ENCODE measurements at places on chromosomes 11 and 22.

DNA sequence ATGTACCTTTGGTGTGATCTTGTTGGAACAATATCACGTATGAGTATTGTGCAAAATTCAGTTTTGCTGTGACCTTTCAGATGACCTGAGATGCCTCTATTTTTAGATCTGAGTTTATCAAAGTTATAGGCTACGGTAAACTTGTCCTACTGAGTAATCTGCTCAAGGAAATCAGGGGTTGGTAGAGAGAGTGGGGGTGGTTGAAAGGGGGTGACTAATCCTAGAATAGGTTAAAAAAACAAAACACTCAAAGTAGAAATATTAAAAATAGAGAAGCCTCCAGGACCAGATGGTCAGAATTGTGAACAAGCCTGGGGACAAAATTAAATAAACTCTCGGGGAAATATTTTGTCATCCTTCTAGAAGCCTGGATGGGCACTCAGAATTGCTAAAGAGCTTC, 59.9 kb upstream of the C11orf87 start:
- DNase-seq: no peak

GRCh38 chr11:27241311-27242122, 121.5 kb downstream of the CCDC34 start:
- DNase-seq: peak; percentile 60

DNA sequence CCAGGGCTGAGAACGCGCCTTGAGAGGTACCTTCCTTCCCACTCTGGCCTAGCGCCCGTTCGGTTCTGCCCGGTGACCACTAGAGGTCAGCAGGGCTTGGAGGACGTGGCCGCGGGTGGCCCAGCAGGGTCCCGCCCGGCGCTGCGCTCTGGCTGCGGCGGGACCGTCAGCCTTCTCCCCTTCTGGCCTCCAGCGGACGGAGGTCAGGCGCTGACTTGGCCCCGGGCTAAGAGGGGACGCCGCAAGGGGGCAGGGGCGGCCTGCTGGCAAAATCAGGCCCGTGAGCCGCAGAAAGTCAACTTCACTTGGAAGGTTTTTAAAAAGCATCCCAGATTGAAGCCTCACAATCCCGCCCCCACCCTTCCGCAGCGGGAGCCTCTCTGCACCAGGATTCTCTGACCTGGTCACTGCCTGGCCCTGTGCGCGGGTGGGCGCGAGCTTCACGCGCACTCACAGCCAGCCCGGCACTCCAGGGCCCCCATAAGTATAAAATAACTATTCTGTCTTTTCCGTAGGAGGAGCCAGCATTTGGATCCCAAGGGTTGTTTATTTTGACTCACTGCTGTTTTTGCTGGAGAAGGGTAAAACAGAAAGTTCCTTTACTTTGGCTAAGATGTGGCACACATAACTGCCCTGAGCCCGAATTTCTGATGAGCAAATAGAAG, 23.2 kb upstream of the ZBTB16 start:
- peak; percentile 87 for DNase-seq

DNA sequence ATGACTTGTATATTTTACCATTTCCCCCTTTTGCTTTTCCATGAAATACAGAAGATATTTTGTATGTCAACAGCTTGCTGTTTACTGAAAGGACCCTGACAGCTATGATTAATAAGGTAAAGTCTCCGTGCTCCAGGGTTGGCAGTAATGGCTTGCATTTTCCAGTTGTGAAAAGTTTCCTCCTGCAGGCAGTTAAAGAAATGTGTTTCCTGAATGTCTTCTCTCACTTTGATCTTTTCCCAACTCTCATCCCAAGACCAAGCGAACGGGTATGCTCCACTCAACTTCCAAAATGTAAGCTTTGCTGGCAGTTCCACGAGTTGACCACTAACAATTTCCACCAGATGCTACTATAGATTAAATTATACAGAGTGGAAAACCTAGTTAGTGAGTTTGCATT, 8.9 kb downstream of the FIBIN start:
- no peak for DNase-seq

DNA sequence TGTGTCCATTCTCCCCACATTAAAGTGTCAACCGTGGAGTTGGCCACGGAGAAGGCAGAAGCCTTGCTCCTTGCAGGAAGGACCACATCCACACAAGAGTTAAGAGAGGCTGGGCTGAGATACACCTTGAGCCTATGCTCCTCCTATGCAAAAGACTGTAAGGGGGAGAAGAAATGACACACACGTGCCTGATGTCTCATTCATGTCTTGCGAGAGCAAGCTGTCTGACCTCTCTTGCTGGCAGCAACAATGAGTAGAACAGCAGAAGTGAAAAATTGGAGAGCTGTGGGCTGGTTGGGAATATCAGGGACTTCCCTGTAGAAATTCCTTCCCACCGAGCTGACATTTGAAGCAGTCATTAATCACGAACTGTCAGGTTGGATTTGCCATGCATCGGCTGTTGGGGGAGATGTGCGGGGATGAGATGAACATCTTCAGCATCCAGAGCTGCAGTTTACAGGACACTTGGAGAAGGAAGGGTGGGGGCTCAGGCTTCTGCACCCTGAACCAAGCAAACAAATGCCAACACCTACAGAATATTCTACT, 139.3 kb downstream of the MYO18B start:
- DNase-seq: no peak

GRCh38 chr11:102118937-102119336, 8.7 kb downstream of the YAP1 start:
- DNase-seq: no peak

- no peak for DNase-seq
Observed at GRCh38 chr11:123091506-123091905, 29.6 kb upstream of the HSPA8 start.

- DNase-seq: no peak
Observed at GRCh38 chr11:103210543-103210942, 101.3 kb downstream of the DYNC2H1 start.

GRCh38 chr11:2440646-2441045, 3.7 kb downstream of the TRPM5 start:
- DNase-seq: no peak

DNA sequence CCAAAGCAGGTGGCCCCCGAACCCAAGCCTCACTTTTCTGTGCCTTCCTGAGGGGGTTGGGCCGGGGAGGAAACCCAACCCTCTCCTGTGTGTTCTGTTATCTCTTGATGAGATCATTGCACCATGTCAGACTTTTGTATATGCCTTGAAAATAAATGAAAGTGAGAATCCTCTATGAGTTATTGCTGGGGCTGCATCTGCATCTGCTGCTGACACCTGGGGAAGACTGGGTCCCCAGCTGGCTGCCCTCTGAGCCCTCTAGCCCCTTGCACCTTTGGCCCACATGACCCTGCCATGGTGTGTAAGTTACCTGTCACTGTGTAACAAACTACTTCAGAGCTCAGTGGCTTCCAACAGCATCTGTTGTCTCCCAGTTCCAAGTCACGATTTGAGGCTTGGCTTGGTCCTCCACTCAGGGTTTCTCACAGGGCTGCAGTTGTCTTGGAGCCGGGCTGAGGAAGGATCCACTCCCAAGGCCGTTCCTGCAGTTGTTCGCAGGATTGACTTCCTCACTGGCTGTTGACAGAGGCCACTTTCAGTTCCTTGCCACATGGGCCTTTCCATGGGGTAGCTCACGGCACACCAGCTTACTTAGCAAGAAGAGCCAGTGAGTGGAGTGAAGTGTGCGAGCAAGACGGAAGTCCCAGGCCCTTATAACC, 13.5 kb upstream of the UVRAG start:
- DNase-seq: no peak

DNA sequence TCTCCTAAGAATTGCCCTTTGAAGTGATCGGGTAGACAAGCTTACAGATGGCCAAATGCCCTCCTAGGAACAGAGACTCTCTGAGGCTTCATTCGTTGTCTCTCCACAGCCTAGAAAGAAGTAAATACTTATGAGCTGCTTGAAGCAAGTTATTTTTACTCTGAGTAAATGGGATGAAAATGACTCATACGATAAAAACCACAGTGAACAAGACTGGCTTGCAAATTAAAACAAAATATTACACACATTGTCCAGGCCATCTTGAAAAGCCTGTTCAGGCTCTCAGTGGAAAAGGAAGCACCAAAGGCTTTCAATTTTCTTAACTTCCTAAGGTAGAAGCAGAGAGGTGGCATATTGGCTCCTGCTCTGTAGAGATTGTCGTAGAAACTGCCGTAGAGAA, 294.2 kb downstream of the NELL1 start:
- peak; percentile 77 for DNase-seq

DNA sequence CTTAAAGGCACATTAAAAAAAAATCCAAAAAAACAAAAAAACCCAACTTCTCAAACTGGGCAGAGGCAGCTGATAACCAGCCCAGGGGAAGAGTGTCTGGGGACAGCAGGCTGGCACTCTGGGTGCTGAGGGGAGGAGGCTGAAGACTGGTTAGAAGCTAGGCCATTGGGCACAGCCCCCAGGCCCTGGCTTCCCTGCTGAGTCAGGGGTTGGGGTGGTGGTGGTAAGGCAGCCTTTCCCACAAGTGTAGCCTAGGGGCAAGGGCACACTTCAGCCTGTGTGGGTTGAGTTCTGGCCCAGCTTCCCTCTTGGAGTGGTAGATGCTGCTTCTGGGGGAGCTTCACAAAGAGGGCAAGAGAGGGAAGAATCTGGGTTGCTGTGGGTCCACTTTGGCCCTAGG, 16.3 kb upstream of the ARFGAP3 start:
- no peak for DNase-seq

- no peak for DNase-seq
Observed at GRCh38 chr11:102121329-102121728, 11.1 kb downstream of the YAP1 start.

- no peak for DNase-seq
Observed at GRCh38 chr11:120122924-120123683, 14.8 kb downstream of the TRIM29 start.

DNA sequence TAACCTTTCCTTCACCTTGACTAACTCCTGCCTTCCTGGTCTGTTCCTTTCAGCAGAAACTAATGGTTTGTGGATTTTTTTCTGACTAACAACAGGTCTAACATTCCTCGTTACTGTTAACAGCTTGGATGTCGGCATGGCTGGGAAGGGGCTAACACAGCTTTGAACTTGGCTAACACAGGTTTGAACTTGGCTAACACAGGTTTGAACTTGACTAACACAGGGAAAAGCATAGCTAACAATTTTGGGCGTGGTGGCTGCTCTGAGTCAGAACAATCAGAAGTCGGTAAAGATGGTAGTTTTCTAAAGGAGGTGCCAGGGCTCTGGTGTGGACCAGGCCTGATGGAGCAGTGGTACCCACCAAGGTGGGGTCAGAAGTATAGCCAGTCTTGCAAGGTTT, 16.1 kb downstream of the MIAT start:
- DNase-seq: peak; percentile 48

- DNase-seq: no peak
Observed at GRCh38 chr11:62463121-62463542, 44.3 kb downstream of the SCGB1A1 start.

- DNase-seq: no peak
Observed at GRCh38 chr11:41334007-41334933, 125.2 kb downstream of the LRRC4C start.

All from astrocyte of the hippocampus (primary cell).